Activated CD4-positive, alpha-beta memory T cell treated with anti-CD3 and anti-CD28 coated beads, Interleukin-2, amount 10 ng/mL, durations not matched to agents 7 days and 5 days (primary cell): ENCODE measurements at places on chromosomes 3 and 15.

- DNase-seq: no peak
These were observed 44.8 kb downstream of the PLD1 start for GRCh38 chr3:171765511-171765887.

DNA sequence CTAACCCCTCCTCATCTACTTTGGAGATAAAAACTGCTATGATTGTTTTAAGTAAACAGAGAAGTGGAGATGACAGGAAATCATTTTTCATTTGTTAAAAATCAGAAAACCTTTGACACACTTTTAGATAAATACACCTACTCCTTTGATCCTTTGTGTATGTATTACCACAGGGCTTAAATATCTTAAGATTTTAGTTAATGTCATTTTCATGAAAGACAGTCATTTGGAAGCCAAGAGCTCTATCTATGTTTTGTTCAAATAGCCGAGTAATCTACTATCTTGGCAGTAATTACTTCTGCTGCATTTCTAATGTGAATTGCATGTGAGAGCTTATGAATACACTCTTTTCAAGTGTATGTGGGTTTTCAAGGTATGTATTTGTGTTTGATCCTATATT lies 2.0 kb downstream of the ARPP21 start:
- DNase-seq: no peak

- DNase-seq: no peak
These were observed 3.3 kb upstream of the DCP1A start for GRCh38 chr3:53350652-53351051.

GRCh38 chr3:132079147-132079546 lies 44.3 kb upstream of the CPNE4 start:
- no peak for DNase-seq
